ENCODE measurements at places on chromosomes 1 and 21.

DNA sequence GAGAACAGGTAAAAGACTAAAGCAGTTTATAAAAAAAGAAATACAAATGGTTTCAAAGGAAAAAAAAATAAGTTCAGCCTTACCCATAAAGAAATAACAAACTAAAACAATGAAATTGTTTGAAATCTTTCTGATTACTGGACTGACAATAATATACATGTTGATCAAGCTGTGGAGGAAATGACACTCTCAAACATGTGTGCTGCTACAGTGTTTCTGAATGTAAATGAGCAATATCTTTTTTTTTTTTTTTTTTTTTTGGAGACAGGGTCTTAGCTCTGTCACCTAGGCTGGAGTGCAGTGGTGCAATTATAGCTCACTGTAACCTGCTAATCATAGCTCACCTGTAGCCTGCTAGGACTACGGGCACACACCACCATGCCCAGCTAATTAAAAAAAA, 6.5 kb downstream of the EPS15 start:
- DNase-seq: no peak

- DNase-seq: no peak
Observed at GRCh38 chr1:211641044-211641800, 34.2 kb downstream of the NEK2 start.

GRCh38 chr1:47590523-47591225, 152.8 kb downstream of the FOXD2 start:
- no peak for DNase-seq

DNA sequence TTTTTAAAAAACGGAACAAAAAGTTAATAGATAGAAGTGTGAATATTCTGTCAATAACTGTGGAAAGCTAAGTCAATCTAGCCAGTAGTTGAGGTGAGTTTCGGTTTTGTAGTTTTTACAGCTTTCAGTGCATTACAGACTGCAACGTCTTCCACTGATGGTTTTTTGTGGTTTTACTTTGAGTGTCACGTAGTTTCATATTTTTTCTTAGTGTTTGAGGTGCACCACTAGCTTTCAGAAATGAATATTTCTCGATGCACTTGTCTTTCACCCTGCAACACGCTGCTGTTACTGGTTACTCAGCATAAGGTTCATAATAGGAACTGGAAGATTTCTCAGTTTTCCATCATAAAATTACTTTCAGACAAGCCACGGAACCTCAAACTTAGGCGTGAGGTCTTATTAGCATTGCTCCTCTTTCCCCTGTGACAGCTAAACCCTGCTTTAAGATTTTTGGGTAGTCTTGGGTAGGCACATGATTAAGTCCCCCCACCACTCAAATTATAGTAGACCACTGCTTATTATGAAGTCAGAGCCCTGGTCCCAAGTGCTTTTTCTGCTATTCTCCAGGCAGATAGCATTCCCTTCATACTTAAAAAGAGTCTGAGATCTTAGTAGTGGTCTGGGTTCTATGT, 1412.7 kb downstream of the KCNT2 start:
- no peak for DNase-seq

GRCh38 chr1:229989591-229990248, 77.3 kb upstream of the GALNT2 start:
- no peak for DNase-seq

DNA sequence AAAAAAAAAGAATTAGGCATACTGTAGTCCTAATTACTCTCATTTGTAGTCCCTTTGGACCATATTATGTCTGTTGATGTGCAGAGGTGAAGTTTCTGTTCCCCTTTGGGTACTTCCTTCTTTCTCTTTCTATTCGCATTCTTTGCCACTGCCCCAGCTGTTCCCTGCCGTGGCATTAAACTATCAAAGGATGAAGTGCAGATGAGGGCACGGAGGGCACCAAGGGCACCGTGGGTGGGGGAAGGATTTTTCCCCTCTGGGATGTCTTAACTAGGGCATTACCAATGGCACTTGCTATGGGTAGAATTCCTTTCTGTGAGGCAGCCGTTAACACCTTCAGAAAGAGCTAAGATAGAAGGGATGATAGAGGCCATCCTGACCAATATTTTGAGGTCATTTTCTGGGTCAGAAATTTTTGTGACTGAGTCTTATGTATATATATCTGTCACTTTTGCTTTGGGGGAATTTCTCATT, 4.9 kb upstream of the MAPKAPK2 start:
- DNase-seq: no peak

All from SK-N-DZ (cell line).